HuH-7.5 (cell line): ENCODE measurements at places on chromosomes 1 and 21.

GRCh38 chr1:74468982-74469603 is 43.3 kb downstream of the LRRC53 start:
- peak; percentile 37 for DNase-seq

DNA sequence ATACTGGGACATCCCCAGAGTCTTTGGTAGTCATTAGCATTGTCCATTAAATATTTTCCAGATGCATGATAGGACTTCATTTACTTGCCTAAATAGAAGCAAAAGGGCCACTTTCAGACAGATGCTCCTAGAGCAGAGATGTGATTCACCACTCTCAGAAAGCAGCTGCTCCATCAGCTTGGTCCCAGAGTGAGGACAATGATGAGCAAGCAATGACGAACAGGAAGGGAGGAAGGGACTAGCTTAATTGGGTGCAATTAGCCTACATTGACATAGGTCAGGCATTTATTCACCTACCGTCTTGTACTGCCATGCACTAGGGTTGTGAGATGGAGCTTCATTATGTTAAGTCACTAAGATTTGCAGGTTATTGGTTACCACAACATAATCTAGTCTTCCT is 85.1 kb upstream of the PLXNA2 start:
- no peak for DNase-seq

DNA sequence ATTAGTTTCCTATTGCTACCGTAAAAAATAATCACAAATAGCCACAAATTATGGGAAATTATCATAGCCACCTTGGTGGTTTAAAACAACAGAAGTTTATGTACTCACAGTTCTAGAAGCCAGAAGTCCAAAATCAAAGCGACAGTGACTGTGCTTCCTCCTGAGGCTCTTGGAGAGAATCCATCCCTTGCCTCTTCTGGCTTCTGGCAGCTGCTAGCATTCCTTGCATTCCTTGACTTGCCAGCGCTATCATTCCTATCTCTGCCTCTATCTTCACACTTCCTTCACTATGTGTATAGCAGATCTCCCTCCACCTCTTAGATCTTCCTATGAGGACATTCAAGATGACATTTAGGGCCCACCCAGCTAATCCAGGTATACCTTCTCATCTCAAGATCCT is 180.1 kb upstream of the USP25 start:
- DNase-seq: no peak

DNA sequence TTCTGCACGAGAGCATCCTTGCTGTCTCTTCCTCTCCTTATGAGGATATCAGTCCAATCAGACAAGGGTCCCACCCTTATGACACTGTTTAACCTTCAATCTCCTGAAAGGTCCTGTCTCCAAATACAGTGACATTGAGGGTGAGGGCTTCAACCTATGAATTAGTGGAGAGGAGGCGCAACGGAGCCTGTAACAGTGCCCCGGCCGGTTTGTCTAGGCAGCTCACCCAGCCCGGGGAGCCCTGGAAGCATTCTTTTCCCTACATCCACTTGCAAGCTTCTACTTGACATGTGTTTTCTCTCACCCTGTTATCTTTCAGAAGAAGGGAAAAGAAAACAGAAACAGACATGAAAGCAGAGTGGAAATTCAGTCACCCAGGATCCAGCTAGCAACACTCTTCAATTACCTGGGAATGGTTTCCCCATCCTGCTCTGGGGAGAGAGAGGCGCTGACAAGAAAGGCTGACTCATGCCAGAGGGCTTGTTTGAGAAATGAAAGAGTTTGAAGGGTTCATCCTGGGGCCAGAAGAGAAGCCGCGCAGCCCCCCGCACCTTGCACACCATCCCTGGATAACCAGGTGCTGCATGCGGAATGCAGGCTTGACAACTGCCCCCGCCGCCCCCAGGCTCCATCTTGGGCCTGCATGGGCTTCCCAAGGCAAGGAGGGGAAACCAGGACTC is 394.9 kb downstream of the NPHP4 start:
- no peak for DNase-seq

DNA sequence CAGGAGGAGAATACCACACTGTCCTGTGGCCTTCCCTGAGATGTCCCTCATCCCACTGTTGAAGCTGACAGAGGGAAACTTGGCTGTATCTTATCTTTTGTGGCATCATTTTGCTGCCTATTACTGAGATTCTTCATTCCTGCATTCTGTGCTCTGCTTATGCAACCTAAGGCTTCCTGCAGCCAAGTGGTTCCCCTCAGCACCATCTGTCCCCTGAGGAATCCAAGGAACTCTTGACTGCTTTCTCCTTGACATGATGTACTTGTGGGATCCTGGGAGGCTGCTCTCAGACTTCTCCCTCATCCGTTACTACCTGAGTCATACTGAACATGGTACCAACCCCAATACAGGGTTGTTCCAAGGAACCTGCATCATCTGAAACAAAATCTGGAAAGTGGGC is 21.1 kb upstream of the RIMKLA start:
- no peak for DNase-seq

- no peak for DNase-seq
Observed at GRCh38 chr1:118306851-118307250, 121.8 kb upstream of the SPAG17 start.

DNA sequence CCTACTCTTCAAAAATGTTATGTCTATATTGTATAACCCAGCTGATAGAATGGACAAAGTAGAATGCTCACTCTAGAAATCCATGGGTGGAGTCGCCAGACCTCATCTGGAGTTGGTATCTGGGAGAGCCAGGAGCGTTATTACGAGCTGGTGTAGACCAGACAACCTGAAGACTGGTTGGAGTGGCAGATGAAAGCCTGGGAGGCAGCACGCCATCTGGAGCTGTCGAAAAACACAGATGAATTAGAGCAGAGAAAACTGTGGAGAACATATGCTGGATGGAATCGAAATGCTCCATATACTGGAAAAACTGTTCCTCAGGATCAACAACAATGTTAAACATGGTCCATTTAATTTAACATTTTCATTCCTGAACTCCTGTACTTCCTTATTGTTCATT is 333.6 kb downstream of the KCTD3 start:
- no peak for DNase-seq

GRCh38 chr1:218350035-218350525 is 4.9 kb downstream of the TGFB2 start:
- no peak for DNase-seq

- no peak for DNase-seq
Observed at GRCh38 chr1:75967719-75968118, 35.5 kb upstream of the ASB17 start.

DNA sequence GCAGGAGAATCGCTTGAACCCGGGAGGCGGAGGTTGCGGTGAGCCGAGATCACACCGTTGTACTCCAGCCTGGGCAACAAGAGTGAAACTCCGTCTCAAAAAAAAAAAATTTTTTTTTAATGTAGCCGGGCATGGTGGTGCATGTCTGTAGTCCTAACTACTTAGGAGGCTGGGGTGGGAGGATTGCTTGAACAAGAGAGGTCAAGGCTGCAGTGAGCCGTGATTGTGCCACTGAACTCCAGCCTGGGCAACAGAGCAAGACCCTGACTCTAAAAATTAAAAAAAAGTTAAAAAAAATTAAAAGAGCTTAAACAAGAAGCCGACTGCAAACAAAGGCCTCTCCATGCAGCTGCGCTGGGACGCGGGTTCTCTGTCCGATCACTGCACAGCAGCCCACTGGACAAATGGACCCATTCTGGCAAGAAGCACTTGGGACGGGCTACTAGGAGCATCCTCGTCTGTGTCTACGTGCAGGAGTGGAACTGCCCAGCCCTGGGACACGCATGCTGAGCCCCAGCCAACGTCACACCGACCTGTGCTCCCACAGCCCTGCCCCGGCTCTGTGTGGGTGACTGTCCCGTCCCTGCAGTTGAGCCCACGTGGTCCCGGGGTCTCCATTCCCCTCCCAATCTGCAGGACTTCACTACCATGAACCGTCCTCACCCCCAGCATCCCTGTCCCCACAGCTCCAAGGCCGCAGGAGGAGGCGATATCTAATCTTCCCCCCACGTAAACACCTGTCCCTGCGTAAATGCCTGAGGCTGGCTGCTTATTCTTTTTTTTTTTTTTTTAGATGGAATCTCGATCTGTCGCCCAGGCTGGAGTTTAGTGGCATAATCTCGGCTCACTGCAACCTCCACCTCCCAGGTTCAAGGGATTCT is 12.3 kb downstream of the SLC35E2B start:
- no peak for DNase-seq

GRCh38 chr1:5099558-5099957 is 445.1 kb downstream of the AJAP1 start:
- no peak for DNase-seq

GRCh38 chr1:208251911-208252835 is 8.0 kb upstream of the PLXNA2 start:
- DNase-seq: peak; percentile 69

GRCh38 chr1:34005309-34005708 is 141.4 kb downstream of the HMGB4 start:
- no peak for DNase-seq

GRCh38 chr1:14850563-14850962 is 252.1 kb downstream of the KAZN start:
- DNase-seq: no peak

GRCh38 chr1:247357781-247358211 is 26.1 kb upstream of the ZNF496 start:
- no peak for DNase-seq

- DNase-seq: no peak
Observed at GRCh38 chr1:91697861-91698260, 188.1 kb downstream of the TGFBR3 start.

GRCh38 chr1:27111626-27112573 is 43.0 kb downstream of the SLC9A1 start:
- no peak for DNase-seq

GRCh38 chr1:209884665-209885117 is 53.3 kb upstream of the SYT14 start:
- DNase-seq: no peak

DNA sequence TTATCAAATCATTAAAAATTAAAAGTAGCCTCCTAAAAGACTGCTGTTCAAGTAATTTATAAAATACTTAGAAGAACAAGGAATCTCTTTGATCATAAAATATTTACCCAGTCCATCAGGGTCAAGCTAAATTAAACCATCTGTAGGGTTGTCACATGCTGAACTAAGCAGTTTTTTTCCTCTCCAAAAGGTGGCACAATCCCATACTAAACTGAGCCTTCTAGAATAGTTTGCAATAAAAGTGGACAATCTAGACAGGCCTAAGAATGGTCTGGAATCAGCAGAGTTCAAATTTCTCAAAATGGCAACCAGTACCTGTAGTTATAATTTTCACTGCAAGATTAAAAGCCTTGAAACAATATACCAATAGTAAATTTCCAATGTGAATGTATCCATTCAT is 194.8 kb downstream of the EIF4G3 start:
- no peak for DNase-seq

GRCh38 chr1:175755516-175756070 is 12.2 kb upstream of the TNR start:
- DNase-seq: no peak

- DNase-seq: no peak
Observed at GRCh38 chr1:72936942-72937341, 654.6 kb upstream of the NEGR1 start.

DNA sequence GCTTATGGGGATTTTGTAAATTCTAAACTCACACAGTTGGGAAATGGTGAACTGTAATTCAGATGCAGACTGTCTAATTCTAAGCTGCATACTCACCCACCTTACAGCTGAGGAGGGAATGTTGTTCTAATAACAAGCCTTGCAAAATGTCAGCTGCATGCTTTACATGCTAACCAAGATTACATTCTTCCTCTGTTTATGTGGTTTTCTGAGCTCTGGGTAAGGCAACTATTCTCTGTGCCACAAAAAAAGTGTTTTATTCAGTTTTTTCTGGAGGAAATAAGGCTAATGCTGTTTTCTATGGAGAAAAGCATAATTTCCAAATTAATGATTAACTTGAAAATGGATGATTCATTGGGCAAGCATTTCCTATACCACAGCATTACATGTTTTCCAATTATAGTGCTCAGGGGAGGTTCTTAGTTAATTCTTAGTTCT is 64.9 kb downstream of the RGS13 start:
- peak; percentile 10 for DNase-seq

DNA sequence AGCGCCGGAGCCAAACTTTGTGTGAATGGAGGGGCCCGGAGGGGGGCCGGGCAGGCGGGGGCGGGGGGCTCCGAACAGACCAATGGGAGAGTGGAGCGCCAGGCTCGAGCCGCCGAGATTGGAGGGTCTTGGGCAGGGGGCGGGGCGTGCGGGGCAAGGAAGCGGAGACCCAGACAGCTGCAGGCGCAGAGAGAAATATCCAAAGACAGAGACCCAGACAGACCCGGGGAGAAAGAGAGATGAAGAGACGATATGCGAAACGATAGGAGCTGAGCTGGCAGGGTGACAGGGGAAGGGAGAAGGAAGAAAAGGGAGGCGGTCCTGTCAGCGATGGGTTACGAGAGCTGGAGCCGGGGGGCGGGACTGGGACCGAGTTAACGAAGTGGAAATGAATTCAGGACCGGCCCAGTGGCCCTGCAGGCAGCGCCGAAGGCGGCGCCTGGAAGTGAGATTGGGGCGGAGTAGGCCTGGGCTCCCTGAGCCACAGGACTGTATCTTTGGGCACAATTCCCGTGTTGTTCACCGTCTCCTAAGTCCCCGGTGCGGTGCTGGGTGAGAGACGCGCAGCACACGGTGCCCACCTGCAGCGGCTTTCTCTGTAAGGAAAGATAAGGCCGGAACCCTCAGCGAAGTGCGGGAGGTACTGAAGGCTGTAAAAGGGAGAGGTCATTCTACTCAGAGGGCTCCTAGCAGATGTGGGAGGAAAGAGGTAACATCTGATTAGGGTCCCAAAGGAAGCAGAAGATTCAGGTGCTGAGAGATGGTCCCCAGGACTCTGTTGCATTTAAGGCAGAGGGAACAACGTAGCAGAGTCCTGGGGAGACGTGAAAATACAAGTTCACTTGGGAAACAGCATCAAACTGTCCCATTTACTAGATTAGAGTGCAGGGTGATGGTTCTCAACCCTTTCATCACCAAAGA is 543 bp upstream of the KCNJ10 start:
- DNase-seq: peak; percentile 43

- no peak for DNase-seq
Observed at GRCh38 chr1:83029916-83030315, 969.0 kb downstream of the TTLL7 start.

DNA sequence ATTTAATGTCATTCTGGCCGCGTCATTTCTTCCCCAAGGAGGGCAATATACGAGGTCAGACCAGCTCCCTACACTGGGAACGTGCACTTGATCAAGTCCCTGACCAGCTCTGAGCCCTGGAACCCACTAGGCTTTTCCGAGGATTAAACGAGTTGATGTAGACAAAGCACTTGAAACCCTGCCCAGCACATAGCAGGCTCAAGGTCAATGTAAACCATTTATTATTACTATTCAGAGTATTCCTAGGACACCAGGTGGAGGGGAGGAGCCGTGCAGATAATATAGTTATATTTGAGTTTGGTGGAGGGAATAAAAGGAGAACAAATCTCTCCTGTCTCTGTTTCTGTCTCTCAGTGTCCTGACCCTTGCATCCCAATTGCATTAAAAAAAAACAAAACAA is 174.1 kb upstream of the IGSF21 start:
- DNase-seq: no peak

GRCh38 chr1:30855686-30856259 is 52.8 kb downstream of the SDC3 start:
- DNase-seq: no peak
